Esophagus mucosa (tissue), 1 donor: ENCODE measurements at places on chromosomes 6 and 20. TPM values are rescaled to one million over a fixed set of nuclear protein-coding genes. Genes with fewer than 3 reads are reported as not detected.

DNA sequence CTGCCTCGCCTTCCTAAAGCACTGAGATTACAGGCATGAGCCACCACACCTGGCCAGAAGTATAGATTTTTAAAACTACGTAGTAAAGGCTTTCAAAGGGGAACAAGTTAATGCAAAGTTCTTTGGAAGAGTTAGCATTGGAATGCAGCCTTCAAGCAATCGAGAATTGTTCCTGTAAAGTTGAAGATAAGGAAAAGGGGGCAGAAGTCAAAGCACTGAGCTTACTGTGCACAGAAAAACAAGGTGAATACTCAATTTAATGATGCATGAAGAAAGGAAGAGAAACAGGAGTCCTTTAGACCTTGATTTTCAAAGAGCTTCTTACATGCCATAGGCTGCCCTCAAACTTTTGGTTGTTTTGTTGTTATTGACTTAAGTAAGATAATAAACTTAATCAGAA lies 29.1 kb upstream of the LGSN start:
- ATAC-seq = no peak

DNA sequence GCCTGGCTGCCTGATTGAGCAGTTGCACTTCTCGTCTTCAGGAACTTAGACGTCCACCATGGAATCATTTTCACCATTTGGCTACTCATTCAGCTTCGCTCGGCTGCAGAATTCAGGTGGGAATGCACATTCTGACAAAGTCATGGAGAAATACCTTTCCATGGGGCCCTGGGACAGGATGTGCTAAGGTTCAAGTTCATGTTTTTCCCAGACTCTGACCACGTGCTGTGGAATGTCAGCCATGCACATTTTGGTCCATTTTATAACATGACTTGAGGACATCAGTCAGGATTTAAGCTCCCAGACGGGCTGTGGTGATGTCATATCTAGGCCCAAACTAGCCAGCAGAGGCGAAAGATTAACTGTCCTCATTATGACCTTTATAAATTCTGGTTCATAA lies 205.3 kb downstream of the TBXT start:
- no peak for ATAC-seq

DNA sequence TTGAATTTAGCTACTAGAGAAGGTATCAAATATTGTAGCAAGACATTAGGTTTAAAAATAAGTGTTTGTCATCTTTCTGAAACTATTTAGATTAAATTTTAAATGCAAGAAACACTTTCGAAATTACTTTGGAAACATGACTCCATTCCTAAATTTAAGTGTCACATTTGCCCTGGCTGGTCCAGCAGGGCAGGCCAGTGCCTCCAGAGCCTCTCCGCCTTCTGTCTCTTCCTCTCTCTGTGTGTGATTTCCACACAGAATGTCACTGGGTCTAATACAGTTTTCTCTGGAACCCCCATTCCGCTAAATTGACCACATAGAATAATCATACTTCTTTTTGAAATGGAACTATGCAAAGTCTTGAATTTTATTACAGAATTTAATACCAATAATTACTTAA lies 111.5 kb downstream of the SOBP start:
- ATAC-seq = no peak

DNA sequence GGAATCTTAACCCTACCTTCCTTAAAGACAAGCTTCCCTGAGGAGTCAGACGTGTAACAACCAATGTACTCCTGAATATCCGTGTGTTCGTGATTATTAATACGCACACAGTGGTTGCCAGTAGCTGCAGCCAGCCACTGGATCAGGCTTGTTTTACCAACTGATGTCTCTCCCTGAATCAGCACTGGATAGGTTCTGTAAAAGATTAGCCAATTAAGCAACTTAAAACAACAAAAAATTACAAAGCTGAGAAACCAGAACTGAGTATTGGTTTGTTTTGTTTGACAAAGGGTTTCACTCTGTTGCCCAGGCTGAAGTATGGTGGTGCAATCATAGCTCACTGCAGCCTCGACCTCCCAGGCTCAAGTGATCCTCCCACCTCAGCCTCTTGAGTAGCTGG lies 69.3 kb downstream of the MDN1 start:
- ATAC-seq = no peak

- ATAC-seq = no peak
Measured at GRCh38 chr6:163320402-163320801, 94.1 kb upstream of the QKI start.

GRCh38 chr6:152348116-152348515 lies 289.0 kb downstream of the SYNE1 start:
- no peak for ATAC-seq

DNA sequence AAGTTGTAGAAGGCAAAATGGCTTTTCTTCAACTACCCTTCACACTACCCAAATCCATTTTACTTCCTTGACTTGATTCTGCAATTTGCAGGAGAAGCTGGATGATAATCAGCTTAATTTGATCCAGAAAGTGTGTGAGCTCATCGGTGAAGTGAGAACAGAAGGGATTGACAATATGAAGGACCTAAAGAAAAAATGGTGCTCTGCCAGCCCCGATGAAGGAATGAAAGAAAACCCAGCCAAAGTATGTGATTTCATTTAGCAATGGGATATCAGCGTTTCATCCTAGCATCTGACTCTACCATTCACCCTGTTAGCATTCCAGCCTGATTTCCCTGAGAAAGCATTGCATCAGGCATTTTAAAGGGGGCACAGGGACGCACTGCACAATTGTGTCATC lies 41.5 kb downstream of the CD164 start:
- ATAC-seq = no peak

- no peak for ATAC-seq
Measured at GRCh38 chr20:2680046-2680445, 12.5 kb upstream of the EBF4 start.

GRCh38 chr6:101163611-101164010 lies 229.9 kb upstream of the GRIK2 start:
- ATAC-seq = no peak

DNA sequence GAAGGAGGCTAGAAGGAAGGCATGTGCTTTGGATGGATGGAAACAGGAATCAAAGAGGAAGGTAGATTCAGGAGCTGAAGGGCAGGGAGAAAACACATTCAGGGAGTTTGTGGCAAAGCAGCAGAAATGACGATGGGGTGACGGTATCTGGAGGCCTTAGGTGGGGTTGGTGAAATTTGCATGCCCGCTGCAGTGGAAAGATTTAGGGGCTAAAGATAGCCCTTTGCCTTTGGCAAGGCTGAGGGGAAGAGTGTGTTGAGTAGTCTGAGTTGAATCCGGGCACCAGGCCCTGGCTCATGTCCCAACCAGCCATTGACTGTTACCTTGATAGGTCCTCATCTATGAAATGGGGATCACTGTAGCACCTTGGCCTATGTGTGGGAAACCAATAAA lies 1.3 kb downstream of the GZF1 start:
- ATAC-seq = no peak

GRCh38 chr6:4091941-4092340 lies 13.0 kb upstream of the FAM217A start:
- ATAC-seq = no peak

GRCh38 chr20:50498071-50498776 lies 12.0 kb upstream of the PTPN1 start:
- no peak for ATAC-seq

DNA sequence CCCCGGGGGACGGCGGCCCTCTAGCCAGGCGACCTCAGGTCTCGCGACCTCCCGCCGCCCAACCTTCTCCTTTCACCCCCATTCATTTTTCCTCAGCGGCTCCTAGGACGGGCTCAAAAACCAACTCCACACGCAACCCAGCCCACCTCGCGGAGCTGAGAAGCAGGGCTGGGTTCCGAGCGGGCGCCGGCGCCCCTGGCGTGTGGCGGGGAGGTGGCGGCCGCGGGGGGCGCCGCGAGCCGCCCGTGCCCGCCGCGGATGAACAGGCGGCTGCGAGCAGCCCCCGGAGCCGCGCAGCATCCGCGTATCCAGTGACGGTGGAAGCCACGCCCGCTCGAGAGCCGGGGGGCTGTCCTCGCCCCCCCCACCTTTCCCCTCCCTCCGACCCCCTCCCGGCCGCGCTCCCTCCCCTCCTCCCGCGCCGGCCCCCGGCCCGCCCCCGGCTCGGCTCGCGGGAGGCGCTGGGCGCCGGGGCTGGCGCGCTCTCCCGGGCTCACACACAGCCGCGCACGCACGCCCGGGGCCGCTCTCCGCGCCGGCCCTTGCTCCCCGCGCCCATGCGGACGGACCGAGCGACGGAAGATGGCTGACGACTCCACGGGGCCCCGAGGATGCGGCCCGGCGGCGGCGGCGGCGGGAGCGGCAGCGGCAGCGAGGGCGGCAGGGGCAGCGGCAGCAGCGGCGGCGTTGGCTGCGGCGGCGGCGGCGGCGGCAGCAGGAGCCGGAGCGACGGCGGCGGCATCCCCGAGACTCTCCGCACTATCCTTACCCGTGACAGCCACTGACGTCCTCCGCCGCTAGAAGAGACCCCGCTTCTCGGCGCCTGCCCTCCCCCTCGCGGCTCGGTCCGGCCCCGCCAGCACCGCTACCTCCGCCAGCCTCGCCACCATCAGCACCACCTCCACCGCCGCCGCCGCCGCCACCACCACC lies at the start of gene SOBP:
Gene SOBP (plus strand): TSS at position 482 of the 930 bp plus-strand sequence. CDS start 500 bp downstream, outside the sequence.
- ATAC-seq = peak; percentile 35

DNA sequence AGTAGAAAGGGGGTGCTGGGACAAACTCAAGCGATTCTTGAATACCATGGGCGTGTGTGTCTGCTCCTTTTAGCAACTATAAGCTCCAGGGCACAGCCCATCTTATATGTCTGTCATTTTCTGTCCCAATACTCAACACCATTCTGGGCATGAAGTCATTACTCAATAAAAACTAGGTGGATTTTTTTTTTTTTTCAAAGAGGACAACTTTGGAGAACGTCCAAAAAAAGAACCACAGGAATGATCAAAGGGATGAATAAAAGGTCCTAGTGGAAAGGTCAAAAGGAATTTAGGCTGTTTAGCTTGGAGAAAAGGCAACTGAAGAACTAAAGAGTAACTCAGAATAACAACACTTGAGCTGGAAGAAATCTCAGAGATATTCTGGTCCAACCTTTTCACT lies 24.4 kb downstream of the UQCC1 start:
- no peak for ATAC-seq

DNA sequence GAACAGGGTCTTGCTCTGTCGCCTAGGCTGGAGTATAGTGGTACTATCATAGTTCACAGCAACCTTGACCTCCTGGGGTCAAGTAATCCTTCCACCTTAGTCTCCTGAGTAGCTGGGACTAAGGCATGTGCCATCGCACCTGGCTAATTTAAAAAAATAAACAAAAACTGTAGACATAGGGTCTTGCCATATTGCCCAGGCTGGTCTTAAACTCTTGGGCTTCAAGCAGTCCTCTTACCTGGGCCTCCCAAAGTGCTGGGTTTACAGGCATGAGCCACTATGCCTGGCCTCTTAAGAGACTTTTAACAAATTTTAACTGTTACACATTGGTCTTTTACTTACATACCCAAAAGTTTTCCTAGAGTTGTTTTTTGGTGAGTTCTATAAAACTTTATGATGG lies 12.4 kb downstream of the CD2AP start:
- ATAC-seq = no peak

- ATAC-seq = peak; percentile 50
Measured at GRCh38 chr6:168866534-168866933, 387.1 kb downstream of the THBS2 start.

DNA sequence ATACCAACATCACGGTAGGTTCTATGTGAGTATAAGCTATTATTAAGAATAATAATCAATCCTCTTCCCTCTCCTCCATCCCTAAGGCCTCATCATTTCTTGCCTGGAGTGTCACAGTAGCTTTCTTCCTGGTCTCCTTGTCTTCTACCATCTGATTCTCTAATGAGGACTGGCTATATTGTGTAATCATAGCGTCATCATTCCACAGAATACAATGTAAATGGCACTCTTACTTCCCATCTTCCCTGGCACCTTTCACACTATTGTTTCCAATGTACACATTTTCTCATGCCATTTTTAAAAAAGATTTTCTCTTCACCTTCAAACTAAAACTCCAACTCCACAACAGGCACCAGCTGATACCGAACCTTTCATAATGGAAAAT lies 2.2 kb upstream of the BTN3A2 start:
- ATAC-seq = no peak

DNA sequence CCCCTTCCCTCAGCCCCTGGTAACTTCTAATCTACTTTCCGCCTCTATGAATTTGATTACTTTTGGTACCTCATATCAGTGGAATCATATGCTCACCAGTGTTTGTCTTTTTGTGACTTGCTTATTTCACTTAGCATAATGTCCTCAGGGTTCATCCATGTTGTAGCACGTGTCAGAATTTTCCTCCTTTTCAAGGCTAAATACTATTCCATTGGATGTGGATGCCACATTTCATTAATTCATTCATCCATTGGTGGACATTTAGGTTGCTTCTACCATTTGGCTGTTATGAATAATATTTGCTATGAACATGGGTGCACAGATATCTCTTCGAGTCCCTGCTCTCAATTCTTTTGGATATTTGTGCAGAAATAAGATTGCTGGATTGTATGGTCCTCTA lies 388.6 kb upstream of the SOX4 start:
- ATAC-seq = no peak

DNA sequence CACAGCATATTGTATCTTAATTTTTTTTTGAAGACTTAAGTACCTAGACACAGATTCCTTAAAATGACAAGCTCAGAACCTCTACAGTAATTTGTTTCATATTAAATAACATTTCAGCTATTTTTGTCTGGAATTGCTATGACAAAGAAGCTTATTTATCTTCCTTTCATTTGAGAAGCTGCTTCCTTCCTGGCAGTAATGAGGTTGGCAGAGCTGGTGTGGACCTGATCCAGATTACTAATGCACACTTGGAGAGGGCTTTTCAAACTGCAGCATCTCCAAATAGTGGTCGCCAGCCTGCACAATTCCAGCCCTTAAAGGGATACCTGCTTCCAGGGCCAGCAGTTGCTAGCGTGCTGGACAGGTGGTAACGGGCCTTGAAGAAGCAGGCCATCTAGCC lies 12.1 kb downstream of the PTCHD4 start:
- ATAC-seq = no peak

DNA sequence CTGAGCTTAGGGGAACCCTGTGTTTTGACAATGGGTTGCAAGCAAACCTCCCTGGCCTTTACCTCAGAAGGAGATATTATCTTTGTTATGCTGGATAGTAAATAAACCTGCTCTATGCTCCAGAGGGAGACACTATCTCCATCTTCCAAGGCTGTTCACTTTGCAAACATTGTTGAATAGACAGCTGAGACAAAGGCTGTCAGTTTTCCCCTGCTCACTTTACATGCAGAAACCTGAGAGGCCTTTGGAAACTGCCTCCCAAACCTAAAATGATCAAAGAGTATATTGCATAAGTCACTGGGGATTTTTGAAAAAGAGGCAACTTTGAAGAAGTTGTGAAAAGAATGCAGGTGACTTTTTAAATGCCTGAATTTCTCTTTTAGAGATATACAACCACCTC lies 61.6 kb downstream of the MRAP2 start:
- ATAC-seq = no peak

MRAP2 gene
- 1.0 TPM for total RNA-seq

C6orf15 gene
- not detected for total RNA-seq

NKAPL gene
- 0.12 TPM for total RNA-seq

TCP11 gene
- not detected for total RNA-seq

TRMT6 gene
- total RNA-seq = 12.6 TPM

SPDEF gene
- 0.44 TPM for total RNA-seq

CD40 gene
- total RNA-seq = 7.4 TPM

EPPIN gene
- not detected for total RNA-seq

TFAP2A gene
- 59.6 TPM for total RNA-seq
